ENCODE measurements at places on chromosomes 3 and 15.

DNA sequence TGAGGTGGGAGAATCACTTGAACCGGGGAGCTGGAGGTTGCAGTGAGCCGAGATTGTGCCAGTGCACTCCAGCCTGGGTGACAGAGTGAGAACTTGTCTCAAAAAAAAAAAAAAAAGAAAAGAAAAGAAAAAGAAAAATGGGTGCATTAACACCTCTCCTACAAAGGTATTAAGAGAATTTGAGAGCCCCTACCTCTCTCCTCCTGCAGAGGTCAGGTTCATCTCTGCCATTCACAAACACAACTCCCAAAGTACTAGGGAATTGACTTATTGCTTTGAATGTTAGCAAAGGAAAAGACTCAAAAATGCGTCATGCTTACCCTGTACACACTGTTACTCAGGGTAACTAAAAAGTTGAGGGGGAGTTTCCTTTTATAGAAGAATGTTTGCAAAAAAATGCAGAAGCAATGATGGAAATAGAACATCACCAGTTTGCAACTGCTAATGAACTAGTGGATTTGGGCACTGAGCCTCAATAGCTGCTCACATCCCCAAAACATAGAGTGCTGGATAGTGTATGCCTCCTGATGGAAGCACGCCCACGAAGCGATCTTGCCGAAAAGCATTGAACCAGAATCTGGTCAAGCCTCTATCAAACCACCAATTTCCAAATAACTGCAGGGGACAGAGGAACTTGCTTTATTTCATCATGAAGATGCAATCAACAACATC is 15.5 kb upstream of the LYZL4 start:
- no peak for DNase-seq

DNA sequence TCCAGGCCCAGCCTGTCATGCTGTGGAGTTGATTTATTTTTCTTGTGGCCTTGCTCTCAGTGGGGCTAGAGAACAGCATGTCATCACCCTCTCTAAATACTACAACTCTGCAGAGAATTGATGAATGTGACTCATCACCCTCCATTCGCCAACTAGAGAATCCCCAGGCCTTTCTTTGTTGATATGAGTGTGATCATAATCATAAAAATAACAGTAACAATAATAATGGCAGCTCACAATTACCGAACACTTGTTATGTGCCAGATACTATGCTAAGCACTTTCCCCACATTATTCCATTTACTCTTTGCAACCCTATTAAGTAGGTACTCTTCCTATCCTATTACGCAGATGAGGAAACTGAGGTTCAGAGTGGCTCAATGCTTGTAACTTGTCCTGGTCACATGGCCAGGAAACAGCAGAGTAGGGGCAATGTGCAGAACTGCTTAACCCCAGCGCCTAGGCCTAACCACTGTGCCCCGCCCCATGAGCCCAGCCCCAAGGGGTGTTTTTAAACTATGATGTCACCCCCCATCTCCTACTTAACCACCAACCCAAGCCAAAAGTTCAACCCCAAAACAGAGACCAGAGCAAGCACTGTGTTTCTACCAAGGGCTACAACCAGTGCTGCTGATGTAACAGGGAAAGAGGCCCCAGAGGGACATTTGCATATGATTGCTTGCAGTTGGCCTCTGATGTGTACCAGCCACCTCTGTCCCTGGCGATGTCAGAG is 104.5 kb downstream of the ADCY5 start:
- DNase-seq, result no peak

DNA sequence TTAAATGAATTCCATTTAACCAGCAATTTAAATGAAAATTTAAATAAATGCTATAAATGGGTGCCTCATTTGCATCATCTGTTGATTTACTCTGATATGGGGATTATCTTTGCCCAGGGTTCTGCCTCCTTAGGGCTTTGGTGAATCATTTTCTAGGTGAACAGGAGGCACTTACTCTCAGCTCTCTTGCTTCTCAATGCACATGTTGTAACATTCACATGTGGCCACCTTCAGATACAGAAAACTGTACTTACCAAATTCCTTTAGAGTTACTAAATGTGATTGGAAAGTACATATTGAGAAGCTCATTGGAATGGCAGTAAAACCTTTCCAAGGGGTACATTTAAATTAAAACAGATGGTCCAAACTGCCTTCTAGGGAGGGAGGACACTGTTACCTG is 20.8 kb downstream of the GADL1 start:
- DNase-seq, result no peak

- DNase-seq, result no peak
Measured at GRCh38 chr3:74636981-74637380, 22.5 kb upstream of the CNTN3 start.

- DNase-seq, result no peak
Measured at GRCh38 chr3:21654241-21654640, 96.8 kb downstream of the ZNF385D start.

- DNase-seq, result no peak
Measured at GRCh38 chr15:41331281-41331680, 1.1 kb downstream of the OIP5 start.

DNA sequence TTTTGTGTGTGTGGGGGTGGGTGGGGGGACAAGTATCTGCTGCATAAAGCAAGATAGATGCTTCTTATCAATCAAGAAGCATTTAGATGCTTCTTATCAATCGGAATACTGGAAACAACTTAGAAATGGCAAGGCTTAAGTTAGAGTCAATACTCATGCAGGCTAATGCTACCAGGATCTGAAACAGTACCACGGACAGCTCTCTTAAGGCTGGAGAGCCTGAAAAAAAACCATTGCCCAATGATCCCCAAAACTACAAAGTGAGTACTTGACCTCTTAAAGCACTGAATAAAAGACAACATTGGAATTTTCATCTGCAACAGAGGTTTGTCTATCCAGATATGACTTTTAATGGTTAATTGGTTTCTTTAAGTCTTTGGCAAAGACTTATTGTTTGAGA is 262.3 kb downstream of the GAP43 start:
- DNase-seq, result no peak

- no peak for DNase-seq
Measured at GRCh38 chr3:20958161-20958560, 772.2 kb upstream of the SGO1 start.

- no peak for DNase-seq
Measured at GRCh38 chr3:117298273-117298672, 588.7 kb downstream of the TUSC7 start.

GRCh38 chr3:111260878-111261277 is 189.3 kb downstream of the NECTIN3 start:
- no peak for DNase-seq

DNA sequence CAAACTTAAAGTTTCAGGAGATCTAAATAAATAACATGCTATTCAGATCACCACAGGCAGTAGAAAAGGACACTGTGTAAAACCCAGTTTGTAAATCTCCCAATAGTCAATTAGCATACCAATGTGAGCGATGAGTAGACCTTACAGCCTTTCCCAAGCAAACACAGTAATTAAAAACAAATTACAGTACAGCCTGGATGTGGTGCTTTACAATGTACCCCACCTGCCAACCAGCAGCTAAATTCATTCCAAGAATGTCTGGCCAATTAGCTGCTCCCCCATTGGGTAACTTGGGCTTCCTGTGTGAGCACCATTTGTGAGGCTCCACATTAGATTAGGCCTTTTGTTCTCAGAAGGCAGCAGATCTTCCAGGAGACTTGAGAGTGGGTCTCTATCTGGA is 635.0 kb downstream of the TBL1XR1 start:
- DNase-seq, result no peak

GRCh38 chr3:48952510-48953118 is 34.0 kb downstream of the ARIH2 start:
- peak; percentile 53 for DNase-seq

- DNase-seq, result no peak
Measured at GRCh38 chr3:106420628-106421027, 551.8 kb upstream of the CBLB start.

GRCh38 chr3:155149494-155149893 is 69.4 kb downstream of the MME start:
- no peak for DNase-seq

DNA sequence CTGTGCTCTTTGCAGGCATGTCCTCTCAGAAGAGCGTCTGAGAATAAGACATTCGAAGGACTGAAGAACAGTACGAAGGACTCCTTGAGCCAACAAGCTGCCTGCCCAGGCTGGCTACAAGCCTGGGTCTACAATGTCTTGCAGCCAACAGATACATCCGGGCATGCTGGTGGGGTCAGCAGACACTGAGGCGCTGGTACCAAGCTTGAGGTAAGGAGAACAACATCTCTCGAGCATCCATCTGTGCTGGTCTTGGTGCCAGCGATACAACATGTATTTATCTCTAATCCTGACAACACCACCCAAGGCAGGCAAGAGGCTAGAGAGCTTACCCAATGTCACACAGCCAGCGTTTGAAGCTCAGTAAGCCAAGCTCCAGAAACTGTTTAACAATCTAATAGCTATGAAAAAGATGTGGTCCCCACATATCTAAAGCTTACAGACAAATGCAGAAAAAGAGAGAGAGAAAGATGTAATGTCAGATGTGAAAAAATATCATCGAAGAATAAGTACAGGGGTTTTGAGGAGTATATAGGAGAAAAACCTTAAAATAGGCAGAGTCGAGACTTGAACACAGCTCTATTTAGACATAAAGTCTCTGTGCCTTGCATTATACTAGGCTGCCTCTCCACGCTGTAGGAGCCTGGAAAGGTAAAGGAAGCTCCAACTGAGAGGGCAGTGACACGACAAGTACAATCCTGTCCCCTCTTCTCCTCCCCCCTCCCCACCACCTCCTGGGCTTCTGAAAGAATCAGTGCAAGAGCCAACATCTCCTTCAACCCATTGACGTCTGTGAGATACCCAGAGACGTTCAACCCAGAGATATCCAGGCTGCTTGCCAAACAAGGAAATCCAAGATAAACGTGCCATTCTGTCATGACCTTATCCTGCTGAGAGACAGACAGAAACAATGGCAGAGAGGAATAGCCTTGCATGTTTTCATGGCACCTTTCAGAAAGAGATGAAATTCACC is 39.4 kb downstream of the WWTR1 start:
- no peak for DNase-seq

GRCh38 chr15:48536681-48537091 is 108.8 kb downstream of the FBN1 start:
- no peak for DNase-seq

DNA sequence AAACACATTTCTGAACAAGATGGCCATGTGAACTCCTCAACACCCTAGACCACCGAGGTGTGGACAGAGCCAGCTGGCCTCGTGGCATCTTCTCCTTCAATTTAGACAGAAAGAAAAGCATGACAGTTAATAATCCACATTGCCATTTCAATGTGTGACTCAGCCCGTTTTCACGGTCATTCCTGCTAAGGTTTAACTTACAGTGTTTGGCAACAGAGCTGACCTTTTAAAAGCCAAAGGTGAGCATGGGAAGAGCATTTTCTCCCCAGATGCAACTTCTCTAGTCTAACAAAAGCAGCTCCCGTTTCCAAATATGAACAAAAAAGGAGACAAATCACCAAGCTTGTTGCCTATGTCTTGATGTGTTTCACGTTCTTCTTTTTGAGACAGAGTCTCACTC is 417.6 kb upstream of the WNT5A start:
- no peak for DNase-seq

- DNase-seq, result no peak
Measured at GRCh38 chr15:77807115-77807514, 174.4 kb upstream of the LINGO1 start.

GRCh38 chr3:192082730-192083660 is 622.0 kb downstream of the PYDC2 start:
- no peak for DNase-seq

DNA sequence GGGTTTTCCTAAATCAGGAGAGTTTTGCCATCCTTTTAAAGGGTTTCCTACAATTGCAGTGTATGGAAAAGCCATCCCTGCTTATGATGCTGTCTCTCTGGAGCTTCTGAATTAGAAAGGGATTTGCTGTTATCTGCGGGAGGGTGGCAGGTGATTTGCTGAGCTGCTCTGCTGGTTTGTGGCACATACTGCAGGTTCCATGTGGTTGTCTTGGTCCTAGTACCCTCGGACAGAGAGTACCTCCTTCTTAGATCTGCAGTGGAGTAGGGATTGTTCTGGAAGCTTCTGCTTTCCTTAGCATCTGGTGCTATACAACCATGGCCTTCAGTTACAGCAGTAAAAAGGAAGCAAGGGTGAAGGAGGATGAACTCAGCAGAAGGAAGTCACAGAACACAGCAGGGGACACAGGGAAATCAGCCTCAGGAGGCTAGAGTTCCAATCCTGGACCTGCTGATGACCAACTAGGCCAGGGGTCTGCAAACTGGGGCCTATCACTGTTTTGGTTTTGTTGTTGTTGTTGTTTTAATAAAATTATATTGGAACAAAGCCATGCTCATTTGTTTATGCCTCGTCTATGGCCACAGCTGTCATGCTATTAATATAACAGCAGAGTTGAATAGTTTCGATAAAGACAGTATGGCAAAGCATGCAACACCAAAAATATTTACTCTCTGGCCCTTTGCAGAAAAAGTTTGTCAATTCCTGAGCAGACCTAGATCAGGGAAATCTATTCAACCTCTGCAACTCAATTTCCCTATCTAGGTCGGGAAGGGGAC is 39.5 kb downstream of the STARD5 start:
- no peak for DNase-seq

DNA sequence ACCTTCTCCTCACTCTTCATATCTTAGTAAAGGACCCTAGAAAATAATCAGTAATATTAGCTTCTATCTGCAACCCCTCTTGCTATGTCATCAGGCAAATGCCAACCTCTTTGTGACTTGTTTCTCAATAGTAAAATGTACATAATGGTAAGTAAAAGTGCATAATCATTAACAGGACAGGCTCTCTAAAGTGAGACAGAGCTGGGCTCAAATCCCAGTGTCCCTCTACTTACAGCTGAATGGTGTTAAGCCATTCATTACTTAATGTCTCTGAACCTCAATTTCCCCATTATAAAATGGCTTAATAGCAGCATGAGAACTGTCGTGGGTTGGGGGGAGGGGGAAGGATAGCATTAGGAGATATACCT is 62.6 kb upstream of the ATP11B start:
- DNase-seq, result no peak

DNA sequence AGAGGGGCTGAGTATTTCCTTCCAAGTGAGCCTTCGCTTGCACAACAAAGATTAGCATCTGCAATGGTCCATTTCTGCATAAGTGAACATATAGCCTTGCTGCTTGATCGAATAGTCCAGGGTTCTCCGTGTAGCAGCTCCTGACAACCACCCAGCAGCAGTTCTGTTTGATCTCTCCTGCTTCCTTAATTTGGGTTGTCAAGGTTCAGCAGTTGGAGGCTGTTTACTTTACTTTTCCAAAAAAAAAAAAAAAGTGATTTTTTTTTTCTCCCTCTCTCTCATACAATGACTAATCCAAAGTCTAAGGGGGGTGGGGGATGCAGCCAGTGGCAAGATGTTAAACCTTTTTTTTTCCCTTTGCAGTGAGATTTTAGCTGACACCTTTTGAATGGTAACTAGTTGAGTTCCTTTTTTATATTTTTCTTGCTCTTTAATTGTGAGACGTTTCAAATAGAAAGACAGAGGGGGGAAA is 3.6 kb downstream of the FOXP1 start:
- no peak for DNase-seq
